ENCODE measurements at places on chromosomes 16 and 17.

DNA sequence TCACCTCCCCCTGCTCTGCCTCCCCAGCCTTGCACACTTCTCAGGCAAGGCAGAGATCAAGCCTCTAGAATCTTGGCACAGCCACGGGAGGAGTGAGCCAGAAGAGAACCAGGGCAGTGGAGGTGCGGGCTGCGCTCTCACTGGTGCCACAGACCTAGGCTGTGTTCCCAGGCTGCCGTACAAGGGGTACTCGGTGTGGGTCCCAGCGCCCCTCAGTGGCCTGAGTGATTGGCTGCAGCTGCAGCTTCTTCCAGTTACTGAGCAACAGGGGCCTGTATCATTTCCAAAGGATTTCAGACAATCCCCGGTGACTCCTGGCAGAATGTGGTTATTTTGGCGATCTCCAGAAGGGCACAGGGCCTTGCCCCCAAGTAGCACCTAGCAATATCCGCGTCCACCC lies 1852.1 kb downstream of the TP53TG3F start:
- no peak for DNase-seq

DNA sequence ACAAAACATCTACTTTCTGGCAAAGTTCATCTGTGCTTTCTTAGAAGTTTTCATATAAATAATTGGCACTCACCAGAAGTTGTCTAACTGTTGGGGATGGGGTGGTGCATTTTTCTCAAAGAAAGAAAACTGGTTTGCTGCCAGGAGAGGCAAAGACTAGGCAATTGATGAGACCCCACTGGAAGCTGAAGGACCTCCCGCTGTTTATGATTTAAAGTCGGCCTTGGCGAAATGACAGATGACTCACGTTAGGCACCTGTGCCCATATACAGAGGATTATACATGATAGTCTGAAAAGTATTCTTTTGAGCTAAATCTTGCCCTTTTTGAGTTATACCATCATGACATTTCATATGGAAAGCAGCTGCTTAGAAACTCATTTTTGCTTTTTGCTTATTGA lies 193.0 kb upstream of the ZFHX3 start:
- no peak for DNase-seq

DNA sequence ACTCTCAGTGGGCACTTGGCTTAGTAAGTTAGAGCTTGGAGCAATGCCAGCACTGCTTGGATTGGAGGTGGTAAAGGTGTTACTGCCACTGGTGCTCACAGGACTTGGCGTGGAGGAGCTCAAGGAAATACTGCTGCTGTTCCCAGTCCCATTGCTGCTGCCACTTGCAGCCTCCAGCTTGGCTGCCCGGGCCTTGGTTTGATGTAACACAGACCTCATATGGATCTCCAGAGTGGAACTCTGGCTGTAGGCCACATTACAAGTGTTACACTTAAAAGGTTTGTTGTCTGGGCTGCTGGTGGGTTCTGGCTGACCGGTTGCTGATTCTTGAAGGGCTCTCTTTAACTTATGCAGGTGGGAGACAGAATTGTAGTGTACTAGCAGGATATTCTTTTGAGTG lies 250.3 kb downstream of the ZFHX3 start:
- no peak for DNase-seq

DNA sequence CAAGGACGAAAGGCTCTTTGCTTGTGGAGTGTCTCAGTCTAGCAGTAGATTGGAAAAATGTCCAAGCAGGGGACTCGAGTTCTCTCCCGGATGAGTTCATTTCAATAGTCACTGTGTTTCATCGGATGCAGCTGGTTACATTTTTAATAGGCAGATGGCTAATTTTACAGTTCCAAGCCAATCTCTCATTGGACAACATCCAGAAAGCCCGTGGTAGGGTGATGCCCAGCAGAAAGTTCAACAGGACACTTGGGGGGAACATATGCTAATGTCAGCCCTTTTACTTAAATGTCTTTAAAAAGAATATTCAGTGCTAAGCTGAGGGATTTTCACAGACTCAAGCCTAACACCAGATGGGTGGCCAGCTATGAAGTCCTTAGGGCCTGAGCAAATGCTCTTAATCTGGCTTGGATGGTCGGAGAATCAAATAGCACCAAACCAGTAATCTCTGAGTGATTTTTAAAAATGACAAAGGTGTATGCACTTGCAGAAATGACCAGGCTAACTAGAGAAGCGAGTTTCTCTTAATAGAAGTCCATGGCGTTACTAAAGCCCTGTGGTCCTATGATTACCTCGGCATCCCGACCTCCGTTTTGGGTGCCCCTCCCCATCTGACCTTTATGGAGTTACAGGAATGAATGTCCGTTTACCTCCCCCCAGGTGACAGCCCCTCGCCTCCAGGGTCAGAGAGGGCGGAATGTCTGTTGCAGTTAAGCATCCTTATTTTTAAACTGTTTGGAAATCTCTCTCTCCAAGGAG lies 289.2 kb upstream of the SALL1 start:
- DNase-seq, result no peak

- DNase-seq, result no peak
Measured at GRCh38 chr16:83942815-83943515, 10.1 kb upstream of the OSGIN1 start.

DNA sequence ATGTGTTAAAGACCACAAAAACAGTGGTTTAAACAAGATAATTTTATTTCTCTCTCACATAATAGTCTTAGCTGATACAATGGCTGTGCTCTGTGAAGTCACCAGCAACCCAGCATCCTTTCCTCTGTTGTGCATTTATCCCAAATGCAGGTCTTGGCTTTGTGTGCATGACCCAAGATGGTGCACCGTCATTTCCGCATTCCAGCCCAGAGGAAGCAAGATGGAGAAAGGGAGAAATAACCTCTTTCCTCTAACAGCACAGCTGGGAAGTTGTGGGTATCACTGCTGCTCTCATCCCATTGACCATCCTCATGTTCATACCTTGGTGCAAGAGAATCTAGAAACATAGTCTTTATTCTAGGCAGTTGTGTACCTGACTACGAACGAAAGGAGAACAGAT lies 21.8 kb downstream of the TMC5 start:
- no peak for DNase-seq

DNA sequence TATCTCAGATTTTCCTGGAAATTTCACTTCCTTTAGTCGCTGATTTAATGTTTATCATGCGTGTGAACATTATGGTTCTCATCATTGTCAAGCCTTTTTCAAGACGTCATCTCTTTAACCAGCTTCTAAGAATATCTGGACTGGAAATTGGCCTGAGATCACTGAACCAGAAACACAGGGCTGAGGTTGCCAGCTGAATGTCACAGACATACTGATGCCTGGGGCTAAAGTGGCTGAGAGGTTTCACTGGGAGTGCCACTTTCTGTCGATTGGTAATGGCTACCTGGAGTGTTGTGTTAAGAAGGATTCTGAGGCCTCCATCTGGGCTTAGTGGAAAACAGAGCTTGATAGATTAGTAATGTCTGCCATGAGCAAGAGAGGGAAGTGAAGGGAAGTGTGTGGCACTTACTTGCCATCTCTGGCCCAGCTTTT lies 54.2 kb downstream of the CRISPLD2 start:
- no peak for DNase-seq

- DNase-seq, result no peak
Measured at GRCh38 chr16:19162085-19162484, 6.0 kb upstream of the SYT17 start.

- no peak for DNase-seq
Measured at GRCh38 chr16:549544-550263, 10.5 kb upstream of the PRR35 start.

DNA sequence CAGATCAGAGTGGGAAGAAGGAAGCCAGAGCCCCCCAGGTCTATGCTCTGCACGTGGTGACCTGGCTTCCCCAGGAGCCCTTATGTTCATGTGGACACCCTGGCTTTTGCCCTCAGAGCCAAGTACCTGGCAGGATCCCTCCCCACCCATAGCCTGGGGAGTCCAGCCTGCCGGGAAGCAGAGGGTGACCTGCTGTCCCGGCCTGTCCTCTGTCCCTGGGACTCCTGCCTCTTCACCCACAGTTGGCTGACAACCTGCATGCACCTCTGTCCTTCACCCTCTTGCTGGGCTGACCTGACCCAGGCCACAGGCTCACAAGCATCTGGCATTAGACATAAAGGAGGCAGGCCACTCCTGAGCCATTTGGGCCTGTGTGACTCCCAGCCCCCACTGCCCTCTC lies 60.2 kb downstream of the SMPD3 start:
- DNase-seq, result no peak

DNA sequence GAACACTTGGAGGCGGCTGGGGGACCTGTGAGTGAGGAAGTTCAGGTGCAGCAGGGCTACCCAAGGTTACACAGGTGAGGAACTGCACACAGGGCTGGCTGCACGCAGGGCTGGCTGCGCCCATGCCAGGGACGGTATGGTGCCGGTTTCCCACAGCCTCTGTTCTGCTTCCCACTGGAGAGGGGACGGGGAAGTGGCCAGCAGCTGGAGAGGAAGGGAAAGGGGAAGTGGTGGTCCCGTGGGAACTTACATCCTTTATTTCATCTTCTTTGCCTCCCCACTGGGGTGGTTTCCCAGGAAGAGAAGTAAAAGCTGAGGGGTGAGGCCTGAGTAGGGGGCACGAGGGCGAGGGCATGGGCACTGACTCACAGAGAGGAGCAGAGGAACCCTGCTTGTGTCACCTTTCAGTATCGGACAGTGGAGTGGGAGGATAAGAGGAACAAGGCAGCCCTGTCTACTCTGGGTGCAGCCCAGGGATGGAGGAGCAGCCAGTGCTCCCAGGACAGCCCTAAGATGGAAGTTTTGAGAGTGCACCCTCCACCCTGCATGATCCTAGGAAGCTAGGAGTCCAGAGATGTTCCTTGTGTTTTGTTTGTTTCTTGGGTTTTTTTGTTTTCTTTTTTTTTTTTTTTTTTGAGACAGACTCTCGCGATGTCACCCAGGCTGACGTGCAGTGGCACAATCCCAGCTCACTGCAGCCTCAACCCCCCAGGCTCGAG lies 25.5 kb upstream of the CDH1 start:
- DNase-seq, result no peak

DNA sequence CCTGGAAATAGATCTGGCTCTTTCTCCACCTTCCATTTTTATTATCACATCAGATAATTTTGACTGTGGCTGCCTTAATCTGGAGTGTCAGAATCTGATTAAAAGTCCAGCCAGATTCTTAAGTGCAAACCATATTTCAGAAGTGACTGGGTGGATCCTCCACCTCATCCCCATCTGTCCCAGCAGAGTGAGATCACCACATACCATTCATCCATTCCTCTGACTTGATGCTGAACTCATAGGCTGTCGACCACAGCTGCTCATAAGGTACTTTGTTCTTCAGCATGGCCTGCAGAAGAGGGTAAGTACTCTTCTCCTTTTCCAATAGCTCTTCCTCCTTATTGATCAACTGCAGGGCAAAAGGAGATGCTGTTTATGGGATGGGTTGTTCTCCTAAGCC lies 53.5 kb downstream of the DNAH3 start:
- DNase-seq, result no peak

GRCh38 chr17:39640591-39641031 lies 3.7 kb downstream of the STARD3 start:
- no peak for DNase-seq

DNA sequence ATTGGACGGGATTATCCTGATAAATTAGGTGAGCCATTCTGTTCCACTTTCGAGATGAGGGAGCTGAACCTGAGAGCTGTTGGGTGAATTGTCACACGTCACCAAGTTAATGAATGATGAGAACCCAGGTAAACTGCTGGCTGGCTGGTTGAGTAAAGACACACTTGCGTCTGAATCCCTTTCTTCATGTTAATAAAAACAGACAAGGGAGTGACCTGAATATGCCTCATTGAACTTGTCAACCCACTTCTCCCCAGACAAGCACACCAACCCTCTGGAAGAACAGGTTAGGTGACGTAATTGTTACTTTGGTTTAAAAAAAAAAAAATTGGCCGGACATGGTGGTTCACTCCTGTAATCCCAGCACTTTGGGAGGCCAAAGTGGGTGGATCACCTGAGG lies 400.9 kb upstream of the CDH5 start:
- DNase-seq, result no peak

- DNase-seq, result peak; percentile 51
Measured at GRCh38 chr16:85988723-85989313, 89.9 kb downstream of the IRF8 start.

DNA sequence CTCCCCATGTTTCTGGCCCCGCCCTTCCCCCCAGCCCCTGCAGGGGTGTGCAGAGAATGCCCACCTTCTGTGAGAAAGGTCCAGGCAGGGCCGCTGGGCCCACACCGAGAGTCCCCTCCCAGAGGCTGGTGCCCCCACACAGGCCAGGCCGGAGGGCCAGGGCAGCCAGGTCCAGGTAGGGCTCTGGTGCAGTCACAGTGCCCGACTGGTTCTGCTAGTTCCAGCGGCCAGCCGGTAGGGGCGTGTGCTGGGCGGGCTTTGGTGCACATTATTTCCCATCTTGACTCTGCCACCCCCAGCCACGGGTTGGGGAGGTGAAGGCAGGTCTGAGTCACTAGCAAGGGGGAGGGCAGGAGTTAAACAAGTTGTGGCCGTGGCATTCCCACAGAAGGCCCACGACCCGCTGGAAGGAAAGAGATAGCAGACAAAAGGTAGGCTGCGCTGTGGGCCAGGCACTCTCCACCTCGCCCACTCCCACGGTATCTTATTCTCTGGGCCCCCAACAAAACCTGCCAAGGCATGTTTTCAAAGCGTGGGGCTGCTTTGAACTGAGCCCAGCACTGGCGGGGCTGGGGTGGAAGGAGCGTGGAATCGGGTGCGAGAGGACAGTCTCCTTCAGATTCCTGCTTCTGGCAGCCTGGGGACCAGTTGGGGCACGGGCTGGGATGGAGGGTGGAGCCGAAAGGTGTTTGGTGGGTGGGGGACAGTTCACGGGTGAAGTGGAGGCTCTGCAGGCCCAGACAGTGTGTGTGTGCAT lies 1.9 kb downstream of the EPN3 start:
- no peak for DNase-seq

DNA sequence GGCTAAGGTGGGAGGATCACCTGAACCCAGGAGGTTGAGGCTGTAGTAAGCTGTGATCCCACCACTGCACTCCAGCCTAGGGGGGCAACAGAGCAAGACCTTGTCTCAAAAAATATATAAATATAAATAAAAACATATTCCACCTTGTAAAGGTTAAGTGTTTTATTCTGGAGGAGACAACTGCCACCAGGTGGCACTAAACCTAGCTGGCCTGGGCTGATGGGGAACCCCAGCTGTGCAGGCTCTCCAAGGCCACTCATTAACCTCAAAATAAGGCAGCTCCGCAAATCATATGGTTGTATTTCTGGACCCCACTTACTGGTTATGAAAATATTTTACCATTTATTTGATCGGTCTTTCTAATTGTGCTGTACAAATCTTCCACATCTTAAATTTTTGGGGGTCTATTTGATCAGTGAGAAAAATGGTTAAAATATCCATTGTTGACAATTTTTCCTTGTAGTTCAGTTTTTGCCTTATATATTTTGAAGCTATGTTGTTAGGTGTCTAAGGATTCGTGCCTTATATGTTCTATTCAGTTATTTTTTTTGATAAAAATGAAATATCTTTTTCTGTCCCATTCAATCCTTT lies 8.5 kb upstream of the ICAM2 start:
- peak; percentile 68 for DNase-seq

DNA sequence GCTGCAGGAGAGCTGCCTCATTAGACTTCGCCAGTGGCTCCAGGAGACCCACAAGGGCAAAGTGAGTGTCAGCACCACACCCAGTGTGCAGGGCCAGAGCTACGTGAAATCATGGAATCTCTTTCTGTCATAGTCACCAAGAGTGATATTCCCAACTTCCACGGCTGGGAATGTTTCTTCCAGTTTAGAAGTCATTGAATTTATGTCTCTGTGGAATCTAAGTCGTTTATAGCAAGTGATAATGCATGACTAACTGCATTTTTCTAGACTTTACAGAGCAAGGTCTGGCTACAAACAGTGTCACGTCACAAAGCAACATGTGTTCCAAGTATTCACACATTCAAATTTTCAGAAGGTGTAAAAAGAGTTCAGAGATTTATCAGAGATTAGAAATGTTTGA lies 55.5 kb downstream of the SEC14L1 start:
- no peak for DNase-seq
